Renal pelvis (tissue), 12 donors: ENCODE measurements at places on chromosomes 11 and 22.

DNA sequence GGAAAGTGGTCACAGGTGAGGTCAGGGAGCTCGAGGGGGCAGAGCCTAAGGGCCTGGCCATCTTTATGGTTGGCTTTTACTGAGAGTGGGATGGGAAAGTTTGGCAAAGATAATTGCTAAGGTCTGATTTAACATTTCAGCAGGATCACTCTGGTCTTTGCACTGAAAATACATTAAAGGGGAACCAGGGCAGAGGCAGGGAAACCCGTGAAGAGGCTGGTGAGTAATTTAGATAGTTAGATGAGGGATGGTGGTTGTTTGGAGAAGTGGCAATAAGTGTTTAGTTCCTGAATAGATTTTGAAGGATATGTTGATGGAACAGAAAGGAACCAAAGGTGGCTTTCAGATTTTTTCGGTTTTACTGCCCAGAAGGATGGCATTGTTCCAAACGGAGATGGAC lies 50.8 kb downstream of the SCN3B start:
- DNase-seq = no peak

DNA sequence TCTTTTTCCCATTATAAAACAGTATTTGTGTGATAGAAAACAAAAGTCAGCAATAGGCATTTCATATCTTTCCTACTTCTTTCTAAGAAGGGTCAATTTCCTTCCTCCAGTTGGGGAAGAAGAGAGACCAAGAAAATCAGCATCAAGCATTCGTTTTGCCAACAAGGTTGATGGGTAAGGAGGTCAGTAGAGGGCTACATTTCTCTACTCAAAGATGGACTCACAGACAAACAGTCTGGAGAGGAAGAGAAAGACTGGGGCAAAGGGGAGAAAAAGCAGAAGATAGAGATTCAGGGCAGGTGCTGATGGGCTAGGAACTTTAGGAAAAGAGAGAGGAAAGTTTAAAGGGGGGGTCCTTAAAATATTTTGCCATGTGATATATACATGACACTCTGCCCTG lies 8.6 kb upstream of the MTNR1B start:
- DNase-seq = no peak

DNA sequence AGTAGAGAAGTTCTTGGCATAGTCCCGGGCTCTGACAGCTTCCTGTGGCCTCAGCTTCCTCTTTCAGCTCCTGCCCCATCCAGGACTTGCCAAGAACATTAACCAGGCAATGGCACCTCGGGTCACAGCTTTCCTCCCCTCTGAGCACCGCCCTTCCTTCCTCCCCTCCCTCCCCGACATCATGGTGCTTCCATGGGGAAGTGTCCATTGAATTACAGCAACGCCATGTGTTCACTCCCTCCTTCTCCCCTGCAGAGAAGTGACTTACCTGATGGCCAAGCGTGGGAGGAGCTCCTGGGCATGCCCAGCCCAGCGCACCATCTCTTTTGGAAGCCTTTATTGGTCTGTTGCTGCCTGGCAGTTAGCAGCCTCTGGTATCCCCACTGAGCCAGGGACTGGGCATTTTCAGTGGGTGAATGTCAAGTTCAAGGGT lies 25.8 kb upstream of the DAGLA start:
- DNase-seq = no peak

DNA sequence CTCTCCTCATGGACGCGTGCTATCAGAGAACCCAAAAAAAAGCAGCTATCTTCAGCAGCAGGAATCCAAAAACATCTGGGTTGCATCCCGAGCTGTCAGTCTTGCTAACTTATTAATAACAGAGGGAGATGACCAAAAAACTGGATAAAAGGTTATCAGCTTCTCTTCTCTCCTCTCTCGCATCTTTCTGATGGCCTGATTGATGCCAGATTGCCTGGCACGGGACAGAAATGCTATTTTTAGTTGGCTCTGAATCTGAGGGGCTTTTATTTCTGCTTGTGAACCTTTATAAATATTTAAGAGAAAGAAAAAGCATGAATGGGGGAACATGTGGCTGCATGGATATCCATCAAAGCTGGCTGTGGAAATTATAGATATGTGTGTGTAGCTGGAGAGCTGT lies 230.3 kb downstream of the ETS1 start:
- no peak for DNase-seq

DNA sequence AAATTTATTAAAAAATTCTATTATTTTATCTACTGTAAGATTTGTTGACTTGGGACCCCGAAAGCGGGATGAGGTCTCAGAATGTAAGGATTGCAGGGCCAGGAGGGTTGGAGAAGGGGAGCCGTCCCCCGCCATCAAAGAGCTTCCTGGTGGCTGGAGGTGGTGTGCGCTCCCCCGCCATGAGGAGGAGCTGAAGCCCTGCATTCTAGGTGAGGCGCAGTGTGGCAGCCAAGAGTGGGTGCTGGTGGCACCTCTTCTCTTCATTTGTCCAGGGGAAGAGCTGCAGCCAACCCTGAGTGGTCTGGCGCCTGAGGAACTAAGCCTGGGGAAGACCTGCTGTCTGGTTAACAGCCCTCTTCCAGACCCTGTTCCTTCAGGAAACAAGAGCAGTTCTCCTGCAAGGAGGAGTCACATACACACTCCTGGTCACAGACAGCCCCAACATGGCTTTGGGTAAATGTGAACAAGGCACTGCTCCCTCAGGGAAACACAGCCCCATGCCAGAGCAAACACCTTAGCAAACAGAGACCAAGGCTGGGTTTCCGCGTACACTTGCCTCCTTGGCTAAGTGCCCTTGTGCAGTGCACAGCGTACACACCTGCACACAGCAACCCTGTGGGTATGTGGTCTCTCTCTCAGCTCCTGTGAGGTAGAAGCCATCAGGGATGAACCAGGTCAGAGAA lies 17.3 kb downstream of the RTN4RL2 start:
- no peak for DNase-seq

DNA sequence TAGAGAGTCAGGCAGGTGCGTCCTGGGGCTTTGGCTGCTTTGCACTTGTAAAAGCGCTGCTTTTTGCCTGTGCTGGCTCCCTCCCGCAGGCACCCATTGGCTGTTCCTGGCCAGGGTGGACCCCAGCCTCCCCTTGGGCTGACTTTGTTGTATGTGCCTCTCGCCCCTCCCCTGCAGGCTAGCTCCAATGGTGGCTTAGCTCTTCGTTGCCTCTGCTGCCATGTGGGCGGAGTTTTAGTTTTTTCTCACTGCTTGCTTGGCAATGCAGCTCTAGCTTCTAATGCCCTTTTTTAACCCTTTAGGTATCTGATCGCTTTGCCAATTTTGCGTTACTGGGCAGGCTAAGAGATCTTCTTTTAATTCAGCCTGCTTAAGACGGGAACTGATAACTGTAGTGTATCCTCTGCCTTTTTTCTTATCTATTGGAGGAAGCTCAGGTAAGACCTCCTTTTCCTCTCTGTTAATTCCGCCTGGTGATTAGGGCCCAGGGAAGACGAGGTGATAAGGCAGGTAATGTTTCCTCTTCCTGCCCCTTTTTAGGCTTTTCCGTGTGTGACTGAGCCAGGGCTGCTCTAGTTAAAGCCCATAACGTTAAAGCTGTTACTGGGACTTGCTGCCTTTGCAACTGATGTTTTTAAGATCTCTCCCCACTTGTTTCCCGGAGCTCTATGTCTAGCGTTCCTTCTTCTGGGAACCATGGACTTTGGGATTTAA lies 11.7 kb upstream of the GLYATL1 start:
- peak; percentile 88 for DNase-seq
